Small intestine (tissue), 16 donors: ENCODE measurements at places on chromosomes 7 and 10.

DNA sequence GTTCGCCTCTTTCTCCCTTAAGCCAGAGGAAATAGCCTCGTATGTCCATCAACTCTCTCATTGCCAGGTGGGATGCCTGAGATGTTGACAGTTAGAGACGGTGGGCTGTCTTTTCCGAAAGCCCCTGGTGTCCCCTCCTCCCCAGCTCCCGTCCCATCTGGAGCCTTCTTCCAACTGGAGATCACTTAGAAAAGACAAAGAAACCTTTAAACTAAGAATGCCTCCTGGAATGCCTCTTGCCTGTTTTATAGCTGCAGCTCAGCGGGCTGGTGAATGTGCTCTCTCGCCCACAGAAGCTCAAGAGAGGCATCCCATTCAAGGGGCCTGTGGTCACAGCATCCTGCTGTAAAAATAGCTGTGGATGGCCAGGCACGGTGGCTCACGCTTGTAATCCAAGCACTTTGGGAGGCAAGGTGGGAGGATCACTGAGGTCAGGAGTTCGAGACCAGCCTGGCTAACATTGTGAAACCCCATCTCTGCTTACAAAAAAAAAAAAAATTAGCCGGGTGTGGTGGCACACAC, 5.2 kb upstream of the MYL10 start:
- no peak for DNase-seq

DNA sequence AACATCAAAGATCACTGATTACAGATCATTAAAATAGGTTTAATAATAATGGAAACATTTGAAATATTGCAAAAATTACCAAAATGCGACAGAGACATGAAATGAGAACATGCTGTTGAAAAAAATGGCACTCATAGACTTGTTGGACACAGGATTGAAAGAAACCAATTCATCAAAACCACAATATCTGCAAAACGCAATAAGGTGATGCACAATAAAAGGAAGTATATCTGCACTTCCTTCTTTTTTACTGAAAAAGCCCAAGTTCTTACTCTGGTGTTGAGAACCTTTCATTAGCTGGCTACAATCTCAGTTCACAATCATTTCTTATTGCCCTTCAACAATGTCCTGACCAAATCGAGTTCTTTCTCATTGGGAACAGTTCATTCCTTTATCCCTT, 28.7 kb downstream of the TMEM106B start:
- DNase-seq = no peak

DNA sequence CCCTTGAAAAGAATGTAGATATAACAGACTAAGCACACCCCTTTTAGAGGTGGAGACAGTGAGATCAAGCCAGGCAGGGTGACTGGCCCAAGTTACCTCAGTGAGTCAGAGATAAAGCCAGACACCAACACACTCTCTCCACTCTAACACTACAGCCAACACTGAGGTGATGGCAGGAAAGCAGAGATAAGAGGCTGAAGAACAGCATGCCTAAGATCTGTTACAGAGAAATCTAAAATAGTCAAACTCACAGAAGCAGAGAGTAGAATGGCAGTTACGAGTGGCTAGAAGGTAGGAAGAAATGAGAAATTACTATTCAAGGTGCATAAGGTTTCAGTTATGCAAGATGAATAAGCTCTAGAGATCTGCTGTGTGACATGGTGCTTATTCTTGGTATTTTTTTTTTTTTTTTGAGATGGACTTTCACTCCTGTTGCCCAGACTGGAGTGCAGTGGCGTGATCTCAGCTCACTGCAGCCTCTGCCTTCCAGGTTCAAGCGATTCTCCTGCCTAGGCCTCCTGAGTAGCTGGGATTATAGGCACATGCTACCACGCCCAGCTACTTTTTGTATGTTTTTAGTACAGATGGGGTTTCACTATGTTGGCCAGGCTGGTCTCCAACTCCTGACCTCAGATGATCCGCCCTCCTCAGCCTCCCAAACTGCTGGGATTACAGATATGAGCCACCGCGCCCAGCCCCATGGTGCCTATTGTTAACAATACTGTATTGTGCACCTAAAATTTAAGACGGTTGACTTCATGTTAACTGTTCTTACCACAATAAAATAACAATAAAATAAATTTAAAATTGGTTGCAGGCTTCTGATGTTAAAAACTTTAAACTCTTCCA, 28.7 kb downstream of the ICA1 start:
- DNase-seq = peak; percentile 71

DNA sequence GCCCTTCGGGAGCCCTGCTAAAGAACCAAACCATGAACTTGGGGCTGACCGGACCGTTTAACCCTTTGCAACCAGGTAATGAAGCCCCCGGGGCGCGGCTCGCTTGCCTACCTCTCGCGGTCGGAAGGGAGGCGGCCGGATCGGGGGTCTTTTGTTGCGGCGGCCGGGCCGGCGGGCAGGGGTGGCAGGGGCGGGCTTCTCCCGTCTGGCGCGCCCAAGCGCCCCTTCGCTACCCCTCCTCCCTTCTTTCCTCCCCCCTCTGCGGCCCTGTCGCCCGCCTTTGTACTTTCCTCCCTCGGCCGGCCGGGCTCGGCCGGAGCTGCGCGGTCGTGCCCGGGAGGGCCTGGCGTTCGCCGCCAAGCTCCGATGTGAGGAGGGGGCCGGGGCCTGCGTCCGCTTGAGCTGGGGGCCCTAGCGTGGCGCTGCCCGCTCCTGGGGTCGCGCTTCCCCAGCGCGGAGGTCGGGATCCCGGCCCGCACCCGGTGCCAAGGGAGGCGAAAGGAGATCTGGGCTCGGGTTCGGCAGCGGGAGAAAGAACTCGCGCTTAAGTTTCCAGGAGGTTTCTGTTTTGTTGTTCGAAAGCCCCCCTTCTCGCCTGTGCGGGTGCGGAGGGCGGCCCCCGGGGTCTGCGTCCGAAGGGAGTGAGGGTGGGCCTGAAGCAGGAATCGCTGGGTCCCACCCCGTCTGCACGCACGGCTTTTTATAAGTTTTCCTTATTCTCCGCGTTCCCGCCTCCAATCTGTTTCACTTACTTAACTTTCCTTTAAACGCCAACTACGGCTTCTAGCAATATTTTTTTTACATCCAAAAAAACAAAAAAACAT, 436.8 kb upstream of the GALNT17 start:
- peak; percentile 74 for DNase-seq

GRCh38 chr7:144819566-144819965, 16.3 kb downstream of the TPK1 start:
- no peak for DNase-seq

DNA sequence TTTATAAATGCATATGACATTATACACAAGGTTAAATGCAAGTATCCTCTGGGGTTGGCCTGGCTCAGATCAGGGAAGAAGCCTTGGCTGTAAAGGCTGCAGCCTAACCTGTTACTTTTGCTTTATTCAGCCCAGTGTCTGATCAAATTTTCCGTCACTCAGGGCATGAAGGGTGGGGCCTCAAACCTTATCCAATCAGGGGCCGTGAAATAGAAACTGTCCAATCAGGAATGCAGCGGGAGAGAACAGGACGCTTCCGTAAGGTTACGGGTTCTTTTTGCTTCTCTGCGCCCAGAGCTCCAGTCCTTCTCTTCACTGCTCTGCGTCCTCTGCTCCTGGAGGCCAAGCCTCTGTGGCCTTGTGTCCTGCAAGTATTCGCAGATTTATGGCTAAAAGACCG, at the start of gene ZNF716:
ZNF716 (plus strand) TSS at position 274 of the 400 bp plus-strand sequence; CDS start at position 386, 112 bp downstream.
- no peak for DNase-seq

GRCh38 chr10:114389426-114389825, 14.9 kb downstream of the AFAP1L2 start:
- no peak for DNase-seq
